Effector memory CD4-positive, alpha-beta T cell (primary cell): ENCODE measurements at places on chromosomes 1 and 21.

- no peak overlapping the region for H3K27ac ChIP-seq
- no peaks in the 10 kb centered on the region for H3K4me1 ChIP-seq
- no peaks in the 10 kb centered on the region for H3K27me3 ChIP-seq
- DNase-seq, result no peak
- H3K4me3 ChIP-seq, result no peak overlapping the region
These were observed 136.8 kb downstream of the ZC3H11B start for GRCh38 chr1:219476116-219476515.

DNA sequence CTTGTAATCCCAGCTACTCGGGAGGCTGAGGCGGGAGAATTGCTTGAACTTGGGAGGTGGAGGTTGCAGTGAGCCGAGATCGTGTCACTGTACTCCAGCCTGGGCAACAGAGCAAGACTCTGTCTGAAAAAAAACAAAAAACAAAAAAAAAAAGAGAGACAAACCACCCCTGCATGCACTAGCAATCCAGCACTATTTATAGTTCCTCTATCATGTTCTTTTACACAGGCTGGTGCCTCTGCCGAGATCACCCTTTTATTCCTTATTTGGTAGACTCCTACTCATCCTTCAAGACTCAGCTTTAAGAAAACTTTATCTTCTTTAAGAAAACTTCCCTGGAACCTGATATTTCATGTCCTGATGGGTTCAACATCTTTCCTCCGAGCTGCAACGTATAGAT lies 10.8 kb downstream of the FMO5 start:
- no peaks in the 10 kb centered on the region for H3K4me1 ChIP-seq
- no peaks in the 10 kb centered on the region for H3K27me3 ChIP-seq
- DNase-seq, result no peak
- no peak overlapping the region for H3K4me3 ChIP-seq

GRCh38 chr1:225915538-225915991 lies 8.5 kb downstream of the PYCR2 start:
- no peak overlapping the region for H3K4me3 ChIP-seq
- DNase-seq, result no peak
- no peak overlapping the region for H3K27ac ChIP-seq
- peaks cover 7% of the 10 kb centered on the region for H3K36me3 ChIP-seq
- no peaks in the 10 kb centered on the region for H3K27me3 ChIP-seq
- no peaks in the 10 kb centered on the region for H3K4me1 ChIP-seq

- no peaks in the 10 kb centered on the region for H3K4me1 ChIP-seq
- no peaks in the 10 kb centered on the region for H3K27me3 ChIP-seq
- H3K36me3 ChIP-seq, result peaks cover 49% of the 10 kb centered on the region
- no peak overlapping the region for H3K27ac ChIP-seq
These were observed 41.3 kb downstream of the PGM1 start for GRCh38 chr1:63634471-63634870.

- no peak overlapping the region for H3K27ac ChIP-seq
- no peaks in the 10 kb centered on the region for H3K4me1 ChIP-seq
- no peak for DNase-seq
- no peak overlapping the region for H3K4me3 ChIP-seq
These were observed 129.7 kb upstream of the UBE2U start for GRCh38 chr1:64073705-64074104.

GRCh38 chr1:4590756-4591155 lies 63.7 kb upstream of the AJAP1 start:
- no peak for DNase-seq
- H3K27ac ChIP-seq, result no peak overlapping the region
- no peaks in the 10 kb centered on the region for H3K4me1 ChIP-seq
- peaks cover 3% of the 10 kb centered on the region for H3K27me3 ChIP-seq
- no peak overlapping the region for H3K4me3 ChIP-seq
- H3K36me3 ChIP-seq, result no peaks in the 10 kb centered on the region

DNA sequence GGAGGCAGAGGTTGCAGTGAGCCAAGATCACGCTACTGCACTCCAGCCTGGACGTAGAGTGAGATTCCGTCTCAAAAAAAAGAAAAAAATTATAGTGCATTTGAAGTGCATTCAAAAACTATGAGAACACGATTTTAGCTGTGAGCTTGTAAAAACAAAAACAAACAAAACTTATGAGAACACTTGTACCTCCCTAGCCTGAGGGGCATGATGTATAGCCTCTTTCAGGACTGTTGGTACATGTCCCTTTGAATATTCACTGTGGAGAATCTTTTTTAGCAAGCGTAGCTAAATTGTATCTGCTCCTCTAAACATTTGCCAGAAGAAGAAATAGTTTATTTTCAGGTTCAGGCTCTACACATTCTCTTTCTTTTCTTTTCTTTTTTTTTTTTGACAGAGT lies 9.5 kb upstream of the DEGS1 start:
- no peak overlapping the region for H3K27ac ChIP-seq
- no peak for DNase-seq
- H3K27me3 ChIP-seq, result no peaks in the 10 kb centered on the region
- H3K4me1 ChIP-seq, result peaks cover 19% of the 10 kb centered on the region

DNA sequence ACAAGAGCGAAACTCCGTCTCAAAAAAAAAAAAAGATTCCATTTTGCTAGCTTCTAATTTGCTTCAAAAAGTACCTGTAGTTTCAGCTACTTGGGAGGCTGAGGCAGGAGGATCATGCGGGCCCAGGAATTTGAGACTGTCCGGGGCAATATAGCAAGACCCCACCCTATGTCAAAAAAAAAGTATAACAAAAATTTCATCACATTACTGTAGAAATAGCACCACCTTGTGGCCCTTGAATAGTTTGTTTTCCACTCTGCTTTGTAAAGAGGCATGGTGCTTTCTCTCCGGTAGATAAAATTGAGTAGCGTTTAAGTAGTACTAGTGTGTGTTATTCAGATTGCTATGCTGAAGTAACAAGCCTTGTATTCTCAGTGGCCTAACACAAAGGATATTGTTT lies 18.2 kb upstream of the MSTO1 start:
- H3K4me3 ChIP-seq, result no peak overlapping the region
- H3K4me1 ChIP-seq, result no peaks in the 10 kb centered on the region
- no peak for DNase-seq
- no peak overlapping the region for H3K27ac ChIP-seq

DNA sequence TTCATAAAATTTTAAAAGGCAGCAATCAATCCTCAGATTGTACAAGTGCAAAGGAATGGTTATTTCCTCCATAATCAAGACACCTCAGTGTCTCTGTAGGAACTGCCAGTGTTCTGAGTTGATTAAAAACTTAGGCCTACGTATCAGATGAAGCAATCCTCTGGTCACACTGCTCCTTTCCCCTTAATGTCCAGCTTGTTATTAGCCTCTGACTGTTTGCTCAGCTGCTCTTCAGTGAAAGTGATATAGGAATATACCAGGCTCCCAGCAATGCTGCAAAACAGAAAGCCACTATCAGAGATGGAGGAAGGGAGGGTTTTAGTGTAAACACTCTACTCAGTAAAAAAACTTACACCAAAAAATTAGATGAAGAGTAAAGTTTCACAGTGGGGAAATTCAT lies 49.8 kb downstream of the SLC35D1 start:
- no peaks in the 10 kb centered on the region for H3K4me1 ChIP-seq
- H3K4me3 ChIP-seq, result no peak overlapping the region
- DNase-seq, result no peak
- no peak overlapping the region for H3K27ac ChIP-seq
- H3K36me3 ChIP-seq, result no peaks in the 10 kb centered on the region

DNA sequence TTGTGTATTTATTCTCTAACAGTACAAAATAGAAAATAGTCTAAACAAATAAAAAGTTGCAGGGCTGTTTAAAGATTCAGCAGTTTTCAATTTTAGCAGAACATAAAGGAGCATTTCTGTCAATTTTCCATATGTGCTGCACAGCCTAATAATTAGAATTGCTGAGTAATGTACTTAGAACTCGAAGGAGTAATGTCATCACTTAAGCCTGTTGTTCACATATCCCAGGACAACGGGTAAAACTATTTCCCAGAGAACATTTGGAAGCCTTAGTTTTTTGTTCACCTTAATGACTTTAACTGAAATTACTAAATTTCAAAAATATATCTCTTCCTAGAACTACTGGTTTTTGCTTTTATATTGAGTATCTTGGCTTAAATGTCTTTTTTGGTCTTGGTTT lies 81.6 kb downstream of the ZP4 start:
- no peak overlapping the region for H3K4me3 ChIP-seq
- H3K27ac ChIP-seq, result no peak overlapping the region
- no peaks in the 10 kb centered on the region for H3K36me3 ChIP-seq
- H3K4me1 ChIP-seq, result no peaks in the 10 kb centered on the region

GRCh38 chr1:12690156-12690555 lies 25.8 kb upstream of the AADACL3 start:
- H3K36me3 ChIP-seq, result no peaks in the 10 kb centered on the region
- no peaks in the 10 kb centered on the region for H3K27me3 ChIP-seq
- no peak overlapping the region for H3K27ac ChIP-seq
- DNase-seq, result no peak

DNA sequence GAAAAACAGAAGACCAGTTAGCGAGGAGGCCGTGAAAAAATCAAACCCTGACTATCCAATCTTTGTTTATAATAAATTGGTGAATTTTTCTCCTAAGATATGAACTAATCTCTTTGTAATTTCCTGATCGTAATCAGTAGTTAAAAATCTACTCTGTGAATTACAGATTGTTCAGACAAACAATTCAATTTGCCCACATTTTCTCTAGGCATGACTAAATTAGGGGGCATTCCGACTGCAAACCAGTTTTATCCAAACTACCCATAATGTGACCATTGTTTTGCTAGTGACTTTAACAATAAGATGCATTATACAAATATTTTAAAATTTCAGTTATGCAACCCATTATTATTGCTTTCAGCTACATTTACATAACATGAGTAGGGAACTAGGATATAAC lies 546.9 kb upstream of the ADAMTS5 start:
- no peak overlapping the region for H3K27ac ChIP-seq
- H3K4me3 ChIP-seq, result no peak overlapping the region
- no peaks in the 10 kb centered on the region for H3K27me3 ChIP-seq
- no peaks in the 10 kb centered on the region for H3K4me1 ChIP-seq

DNA sequence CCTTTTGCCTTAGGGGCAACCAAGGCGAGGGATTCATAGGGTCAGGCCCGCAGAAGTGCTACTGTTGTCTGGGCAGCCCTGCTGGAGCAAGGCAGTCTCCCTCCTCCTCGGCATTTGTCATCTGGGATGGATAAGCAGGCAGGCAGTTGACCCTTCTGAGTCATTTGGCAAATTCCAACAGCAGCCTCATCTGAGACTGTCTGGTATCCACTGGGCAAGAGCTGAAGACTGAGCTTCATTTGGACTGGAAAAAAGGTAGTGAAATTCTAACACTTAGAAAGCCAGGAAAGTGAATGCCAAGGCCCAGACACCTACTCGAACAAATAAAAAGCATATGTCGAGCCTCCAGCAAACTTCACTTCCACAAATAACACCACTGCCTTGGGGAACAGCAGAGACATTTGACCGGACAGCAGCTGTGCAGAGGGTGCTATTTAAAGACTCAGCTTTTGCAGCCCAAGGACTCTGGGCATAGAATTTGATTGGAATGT lies 4.0 kb upstream of the ZBTB40 start:
- H3K27ac ChIP-seq, result no peak overlapping the region
- no peaks in the 10 kb centered on the region for H3K36me3 ChIP-seq
- no peak overlapping the region for H3K4me3 ChIP-seq
- peaks cover 6% of the 10 kb centered on the region for H3K4me1 ChIP-seq
- no peak for DNase-seq

DNA sequence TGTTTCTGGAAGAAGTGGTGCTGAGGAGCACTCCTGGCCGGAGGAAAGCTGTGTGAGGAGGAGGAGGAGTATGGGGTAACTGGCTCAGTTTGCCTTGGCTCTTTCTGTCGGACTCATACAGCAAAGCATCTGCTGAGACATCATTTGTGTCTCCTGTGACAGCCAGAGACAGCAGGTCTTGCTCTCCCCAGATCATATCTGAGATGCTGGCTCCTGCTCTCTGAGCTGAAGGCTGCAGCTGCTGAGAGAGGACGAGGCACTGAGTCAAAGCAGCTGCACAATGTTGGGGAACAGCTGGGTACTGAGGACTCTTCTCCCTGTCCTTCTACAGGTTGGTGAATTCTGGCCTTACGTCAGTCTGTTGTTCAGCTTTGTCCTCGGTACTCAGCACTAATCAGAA lies 14.3 kb downstream of the OR2B11 start:
- H3K4me3 ChIP-seq, result no peak overlapping the region
- H3K4me1 ChIP-seq, result no peaks in the 10 kb centered on the region
- peaks cover 42% of the 10 kb centered on the region for H3K36me3 ChIP-seq
- no peak for DNase-seq

- H3K4me1 ChIP-seq, result no peaks in the 10 kb centered on the region
- no peak overlapping the region for H3K4me3 ChIP-seq
- H3K27ac ChIP-seq, result no peak overlapping the region
- no peak for DNase-seq
- no peaks in the 10 kb centered on the region for H3K36me3 ChIP-seq
These were observed 838.2 kb upstream of the B3GALT2 start for GRCh38 chr1:194024659-194025058.

- H3K36me3 ChIP-seq, result no peaks in the 10 kb centered on the region
- peak; percentile 64 for DNase-seq
- peak overlapping the region; percentile 82 for H3K27ac ChIP-seq
These were observed 6.3 kb upstream of the PTP4A2 start for GRCh38 chr1:31944205-31945089.

GRCh38 chr1:76164165-76164564 lies 89.6 kb downstream of the ST6GALNAC3 start:
- H3K27me3 ChIP-seq, result no peaks in the 10 kb centered on the region
- no peak for DNase-seq

GRCh38 chr1:157095091-157095490 lies 4.5 kb downstream of the ETV3L start:
- no peak overlapping the region for H3K4me3 ChIP-seq
- DNase-seq, result no peak
- no peak overlapping the region for H3K27ac ChIP-seq
- no peaks in the 10 kb centered on the region for H3K36me3 ChIP-seq
- no peaks in the 10 kb centered on the region for H3K27me3 ChIP-seq

GRCh38 chr1:38083541-38083940 lies 36.9 kb upstream of the POU3F1 start:
- H3K27me3 ChIP-seq, result no peaks in the 10 kb centered on the region
- DNase-seq, result no peak
- H3K4me3 ChIP-seq, result no peak overlapping the region
- no peak overlapping the region for H3K27ac ChIP-seq
- H3K4me1 ChIP-seq, result no peaks in the 10 kb centered on the region

GRCh38 chr1:168555508-168556046 lies 11.8 kb upstream of the XCL2 start:
- H3K27me3 ChIP-seq, result no peaks in the 10 kb centered on the region
- H3K4me1 ChIP-seq, result no peaks in the 10 kb centered on the region
- no peaks in the 10 kb centered on the region for H3K36me3 ChIP-seq
